ENCODE measurements at places on chromosomes 1 and 21.

- peak; percentile 12 for DNase-seq
These were observed 636 bp downstream of the INTS3 start for GRCh38 chr1:153728305-153729066.

GRCh38 chr21:19648391-19648790, 1244.8 kb upstream of the TMPRSS15 start:
- no peak for DNase-seq

DNA sequence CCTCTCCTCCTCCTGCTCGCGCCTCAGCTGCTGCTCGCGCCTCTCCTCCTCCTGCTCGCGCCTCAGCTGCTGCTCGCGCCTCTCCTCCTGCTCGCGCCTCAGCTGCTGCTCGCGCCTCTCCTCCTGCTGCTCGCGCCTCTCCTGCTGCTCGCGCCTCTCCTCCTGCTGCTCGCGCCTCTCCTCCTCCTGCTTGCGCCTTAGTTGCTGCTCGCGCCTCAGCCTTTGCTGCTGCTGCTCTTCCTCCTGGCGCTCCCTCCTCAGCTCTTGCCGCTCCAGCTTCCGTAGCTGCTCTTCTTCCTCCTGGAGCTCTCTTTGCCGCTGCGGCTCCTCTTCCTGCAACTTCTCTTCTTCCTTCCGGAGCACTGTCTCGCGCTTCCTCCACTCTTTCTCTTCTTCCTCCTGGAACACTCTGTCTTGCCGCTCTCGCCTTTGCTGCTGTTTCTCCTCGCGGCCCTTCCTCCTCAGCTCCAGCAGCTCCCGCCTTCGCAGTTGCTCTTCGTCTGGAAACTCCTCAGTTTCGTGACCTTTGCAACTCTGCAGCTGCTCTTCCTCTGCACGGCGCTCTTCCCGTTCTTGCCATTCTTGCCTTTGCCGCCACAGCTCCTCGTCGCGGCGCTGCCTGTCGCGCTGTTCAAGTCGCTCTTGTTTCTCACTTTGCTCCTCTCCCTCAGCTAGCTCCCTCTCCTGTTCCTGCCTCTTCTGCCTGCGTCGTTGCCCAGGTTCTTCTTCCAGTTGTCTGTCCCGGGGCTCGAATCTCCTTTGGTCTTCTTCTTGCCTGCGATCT, 3.0 kb downstream of the TCHH start:
- no peak for DNase-seq

GRCh38 chr1:169363046-169363730, 4.4 kb downstream of the NME7 start:
- peak; percentile 29 for DNase-seq

- peak; percentile 28 for DNase-seq
These were observed 5.8 kb downstream of the ITPKB start for GRCh38 chr1:226733304-226733703.

DNA sequence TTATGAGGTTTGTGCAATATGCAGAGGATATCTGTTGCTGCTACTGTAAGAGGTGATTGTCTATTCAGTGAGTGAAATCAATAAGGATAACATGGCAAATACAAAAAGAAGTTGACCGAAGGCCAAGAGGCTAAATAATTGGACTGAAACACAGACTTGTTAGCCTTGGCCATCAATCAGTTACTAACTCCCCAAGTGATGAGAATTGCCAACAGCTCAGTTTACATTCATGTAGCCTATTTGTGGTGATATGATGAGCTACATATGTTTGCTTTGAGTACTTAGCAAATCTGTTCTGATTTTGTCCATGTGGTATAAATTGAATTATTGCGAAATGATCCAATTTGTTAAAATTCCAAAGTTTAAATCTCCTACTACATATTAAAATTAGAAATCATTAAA, 68.6 kb upstream of the VAV3 start:
- no peak for DNase-seq

- DNase-seq, result no peak
These were observed 228.3 kb downstream of the DENND1B start for GRCh38 chr1:197546989-197547388.

DNA sequence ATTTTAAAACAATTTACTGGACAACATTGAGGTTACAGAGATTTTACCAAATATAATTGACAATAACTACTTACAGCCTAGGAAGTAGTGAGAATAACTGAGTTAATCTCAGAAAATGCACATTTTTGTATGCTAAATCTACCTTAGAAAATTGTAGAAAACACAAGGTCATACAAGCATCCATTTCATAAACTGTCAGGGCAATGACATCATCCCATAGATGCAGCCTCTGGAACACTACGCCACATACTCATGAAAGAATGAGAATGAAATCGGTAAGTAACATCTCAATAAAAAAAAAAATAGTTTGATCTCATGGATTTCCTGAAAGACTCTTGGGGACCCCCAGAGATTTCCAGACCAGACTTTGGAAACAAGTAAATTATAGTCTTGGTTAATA, 28.9 kb upstream of the BARHL2 start:
- DNase-seq, result no peak

- DNase-seq, result no peak
These were observed 135.1 kb upstream of the MAGI3 start for GRCh38 chr1:113255038-113255719.

- DNase-seq, result no peak
These were observed 52.7 kb downstream of the ZBTB17 start for GRCh38 chr1:15923241-15923640.

DNA sequence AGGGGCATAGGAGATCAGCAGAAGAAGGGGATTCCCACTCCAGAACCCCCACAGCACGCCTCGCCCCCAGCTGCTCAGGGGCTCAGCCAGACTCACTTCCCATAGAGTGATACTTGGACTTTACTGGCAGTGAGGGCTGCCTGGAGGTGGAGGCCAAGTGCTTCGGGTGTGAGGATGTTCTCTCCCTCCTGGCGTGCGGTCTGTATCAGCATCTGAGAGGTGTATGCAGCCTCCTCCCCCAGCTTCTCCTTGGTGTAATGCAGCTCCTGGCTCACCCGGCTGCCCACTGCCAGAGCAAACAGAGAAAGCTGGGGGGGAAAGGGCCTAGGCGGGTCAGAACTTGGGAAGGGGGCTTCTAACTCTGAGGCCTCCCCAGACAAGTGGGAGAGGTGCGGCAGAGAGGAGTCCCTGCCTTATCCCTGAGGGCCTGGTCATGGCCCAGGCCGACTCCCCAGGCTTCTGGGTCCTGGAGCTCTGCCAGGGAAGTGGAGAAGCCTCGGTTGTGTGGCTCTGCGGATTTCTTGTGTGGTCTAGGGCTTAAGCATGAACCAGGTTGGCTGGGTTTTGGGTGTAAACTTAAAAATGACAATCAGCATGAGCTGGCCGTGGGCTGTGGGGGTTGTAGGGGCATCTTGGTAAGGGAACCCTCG, 10.9 kb downstream of the PTCH2 start:
- DNase-seq, result no peak

DNA sequence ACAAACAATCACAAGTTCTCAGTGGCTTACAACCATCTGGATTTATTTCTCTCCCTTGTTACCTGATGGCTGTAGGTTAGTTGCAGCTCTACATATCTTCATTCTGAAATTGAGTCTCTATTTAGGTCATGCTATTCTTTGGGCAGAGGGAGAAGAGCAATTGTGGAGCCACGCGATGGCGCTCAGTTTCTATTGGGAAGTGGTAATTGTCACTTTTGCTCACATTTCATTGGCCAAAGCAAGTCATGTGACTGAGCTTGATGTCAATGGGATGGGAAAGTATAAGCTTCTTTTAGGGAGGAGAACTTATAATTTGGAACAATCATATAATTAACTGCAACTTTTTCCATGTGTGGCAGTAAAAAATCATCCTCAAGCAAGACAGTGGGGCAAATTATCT, 166.5 kb downstream of the LMO4 start:
- no peak for DNase-seq

- DNase-seq, result no peak
These were observed 106.0 kb upstream of the IFFO2 start for GRCh38 chr1:19062258-19063029.

DNA sequence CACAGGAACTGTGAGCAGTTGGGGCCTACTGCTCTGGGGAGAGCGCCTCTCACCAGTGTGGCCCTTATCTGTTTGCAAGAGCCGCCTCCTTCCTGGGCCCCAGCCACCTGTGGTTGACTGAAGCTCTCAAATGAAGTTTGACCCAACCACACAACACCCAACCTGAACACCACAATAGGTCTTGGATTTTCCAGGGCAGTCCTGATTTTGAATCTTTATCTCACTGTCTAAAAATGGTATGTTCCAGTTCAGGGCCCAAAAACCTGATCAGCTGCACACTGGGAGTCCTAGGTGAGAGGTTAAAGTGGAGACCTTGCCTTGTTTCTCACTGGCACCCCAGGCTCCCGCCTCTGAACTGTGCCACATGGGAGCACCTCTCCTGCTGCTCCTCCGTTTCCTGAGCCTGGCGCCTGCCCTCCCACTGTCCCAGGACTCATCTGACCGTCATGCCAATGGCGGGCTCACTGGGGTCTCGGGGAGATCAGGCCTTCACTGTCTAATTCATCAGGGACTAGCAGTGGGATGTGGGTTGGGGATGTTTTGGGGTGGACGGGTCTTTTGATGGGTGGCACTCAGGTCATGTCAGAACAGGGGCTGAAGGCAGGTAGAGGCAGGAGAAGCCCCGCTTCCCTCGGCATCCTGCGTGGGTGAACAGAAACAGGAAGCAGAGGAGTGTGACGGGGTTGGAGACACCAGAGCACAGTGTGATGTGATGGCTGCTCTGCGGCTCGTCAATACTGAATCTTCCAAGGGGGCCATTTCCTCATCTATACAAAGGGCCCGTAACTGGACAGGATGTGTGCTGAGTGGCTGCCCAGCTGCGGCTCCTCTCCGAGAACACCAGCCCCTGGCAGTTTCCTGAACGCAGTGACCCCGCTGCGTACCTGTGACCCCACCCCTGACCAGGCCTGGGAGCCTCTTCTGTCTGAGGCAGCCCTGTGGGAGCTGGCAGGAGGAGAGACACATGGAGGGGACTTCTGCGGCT, 59.6 kb upstream of the ITPKB start:
- peak; percentile 47 for DNase-seq

- no peak for DNase-seq
These were observed 54.4 kb downstream of the MPZL1 start for GRCh38 chr1:167776151-167776550.

- DNase-seq, result no peak
These were observed 154.6 kb downstream of the VAV3 start for GRCh38 chr1:107810291-107810951.

- no peak for DNase-seq
These were observed 22.1 kb downstream of the PTPRF start for GRCh38 chr1:43552813-43553212.

- DNase-seq, result no peak
These were observed 54.4 kb upstream of the NEGR1 start for GRCh38 chr1:72336776-72337175.

- no peak for DNase-seq
These were observed 69.1 kb upstream of the TEKT2 start for GRCh38 chr1:36014722-36015220.

DNA sequence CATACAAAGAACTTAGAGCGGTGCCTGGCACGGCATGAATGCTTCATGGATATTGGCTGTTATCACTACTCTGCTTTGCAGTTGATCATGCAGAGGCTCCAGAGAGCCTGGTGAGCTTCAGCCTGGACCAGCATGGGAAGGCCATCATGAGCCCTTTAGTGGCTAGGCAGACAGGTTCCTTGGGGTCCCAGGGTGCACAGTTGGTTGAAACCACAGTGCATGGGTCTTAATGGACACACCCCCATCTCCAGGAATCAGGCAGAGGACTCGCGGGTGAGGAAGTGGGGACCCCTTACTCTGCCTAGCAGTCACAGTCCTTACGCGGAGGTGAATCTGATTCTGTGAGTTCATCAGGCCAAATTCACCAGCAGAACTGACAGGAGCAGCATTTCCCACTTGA, 1.1 kb downstream of the GJB5 start:
- no peak for DNase-seq

DNA sequence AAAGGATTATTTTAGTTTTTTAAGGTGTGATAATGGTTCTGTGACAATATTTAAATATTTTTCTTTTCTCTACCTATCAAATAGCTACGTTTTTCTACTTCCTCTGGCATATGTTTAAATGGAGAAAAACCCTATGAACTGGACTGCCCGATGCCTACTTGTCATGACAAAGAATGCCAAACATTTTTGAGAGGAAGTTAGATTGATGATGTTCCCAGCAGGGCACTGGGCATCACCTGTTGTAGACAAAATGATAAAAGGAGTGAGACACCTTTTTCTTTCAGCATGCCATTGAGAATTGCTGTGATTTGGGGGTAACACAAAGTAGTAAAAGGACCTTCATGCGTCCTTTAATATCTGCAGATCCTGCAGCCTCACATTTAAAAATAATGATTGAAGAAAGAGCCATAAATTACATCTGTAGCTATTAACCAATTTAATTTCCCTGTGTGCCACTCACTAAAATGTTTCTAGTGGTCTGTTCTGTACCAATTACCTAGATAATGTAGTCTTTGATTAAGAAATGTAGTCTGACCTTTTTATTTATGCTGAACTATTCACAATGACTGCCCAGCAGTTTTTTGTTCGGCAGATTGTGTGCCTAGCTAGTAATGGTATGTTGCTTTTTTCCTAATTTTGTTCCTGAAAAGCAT, 47.6 kb downstream of the RPL5 start:
- DNase-seq, result no peak

GRCh38 chr1:179002552-179003345, 22.9 kb upstream of the FAM20B start:
- peak; percentile 57 for DNase-seq

DNA sequence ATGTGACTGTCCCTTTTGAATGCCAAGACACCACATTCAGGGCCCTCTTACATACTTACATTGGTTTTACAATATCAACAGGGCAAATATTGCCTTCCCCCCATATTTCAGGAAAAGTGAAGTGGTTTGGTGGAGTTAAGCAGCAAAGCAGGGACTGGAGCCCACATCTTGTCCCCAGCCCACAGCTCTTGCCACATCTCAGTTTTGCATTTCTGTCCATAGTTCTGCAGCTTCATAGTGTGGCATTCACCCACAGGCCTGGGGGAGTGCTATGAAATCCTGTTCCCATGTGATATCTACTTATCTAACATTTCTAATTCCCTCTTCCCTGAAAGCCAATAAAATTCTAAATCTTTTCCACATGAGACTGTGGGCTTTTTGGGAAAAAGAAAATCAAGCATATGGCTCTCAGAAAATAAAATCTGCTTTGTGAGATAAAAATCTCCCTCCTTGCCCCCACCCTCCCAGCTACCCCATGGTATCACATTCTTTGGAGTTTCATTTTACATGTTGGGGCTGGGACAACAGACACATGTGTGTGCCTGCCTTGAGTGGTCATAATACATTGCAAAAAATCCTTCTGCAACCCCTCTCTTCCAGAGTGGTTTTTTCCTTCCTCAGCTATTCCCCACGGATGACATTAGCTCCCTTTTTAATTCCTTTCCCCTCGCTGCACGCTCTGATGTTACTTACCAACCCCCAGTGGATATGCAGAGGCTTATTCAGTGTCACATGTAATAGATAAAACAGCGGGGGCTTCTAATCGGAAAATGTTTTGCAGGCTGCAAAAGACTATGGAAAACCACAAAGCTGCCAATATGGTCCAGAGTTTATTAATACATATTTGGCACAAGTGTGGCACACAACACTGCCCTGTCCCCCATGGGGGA, 20.5 kb upstream of the CD2 start:
- no peak for DNase-seq

- no peak for DNase-seq
These were observed 41.5 kb downstream of the GBP6 start for GRCh38 chr1:89405275-89405929.

- DNase-seq, result no peak
These were observed 30.9 kb downstream of the TRIM11 start for GRCh38 chr1:228375578-228376261.

All from stimulated activated naive CD4-positive, alpha-beta T cell treated with Interleukin-2 at 50 U/mL for 16 hours (primary cell).